Endothelial cell of umbilical vein (primary cell): ENCODE measurements at places on chromosomes 7 and 10. TPM values are rescaled to one million over a fixed set of nuclear protein-coding genes. Genes with fewer than 3 reads are reported as not detected.
A peak's percentile ranks its signal among the peaks of the same experiment; 100 is the strongest.

GRCh38 chr10:7320072-7320471, 90.8 kb downstream of the SFMBT2 start:
- H3K4me3 ChIP-seq: no peak overlapping the region
- H3K27ac ChIP-seq: no peak overlapping the region
- DNase-seq: no peak
- H3K4me1 ChIP-seq: no peaks in the 10 kb centered on the region

DNA sequence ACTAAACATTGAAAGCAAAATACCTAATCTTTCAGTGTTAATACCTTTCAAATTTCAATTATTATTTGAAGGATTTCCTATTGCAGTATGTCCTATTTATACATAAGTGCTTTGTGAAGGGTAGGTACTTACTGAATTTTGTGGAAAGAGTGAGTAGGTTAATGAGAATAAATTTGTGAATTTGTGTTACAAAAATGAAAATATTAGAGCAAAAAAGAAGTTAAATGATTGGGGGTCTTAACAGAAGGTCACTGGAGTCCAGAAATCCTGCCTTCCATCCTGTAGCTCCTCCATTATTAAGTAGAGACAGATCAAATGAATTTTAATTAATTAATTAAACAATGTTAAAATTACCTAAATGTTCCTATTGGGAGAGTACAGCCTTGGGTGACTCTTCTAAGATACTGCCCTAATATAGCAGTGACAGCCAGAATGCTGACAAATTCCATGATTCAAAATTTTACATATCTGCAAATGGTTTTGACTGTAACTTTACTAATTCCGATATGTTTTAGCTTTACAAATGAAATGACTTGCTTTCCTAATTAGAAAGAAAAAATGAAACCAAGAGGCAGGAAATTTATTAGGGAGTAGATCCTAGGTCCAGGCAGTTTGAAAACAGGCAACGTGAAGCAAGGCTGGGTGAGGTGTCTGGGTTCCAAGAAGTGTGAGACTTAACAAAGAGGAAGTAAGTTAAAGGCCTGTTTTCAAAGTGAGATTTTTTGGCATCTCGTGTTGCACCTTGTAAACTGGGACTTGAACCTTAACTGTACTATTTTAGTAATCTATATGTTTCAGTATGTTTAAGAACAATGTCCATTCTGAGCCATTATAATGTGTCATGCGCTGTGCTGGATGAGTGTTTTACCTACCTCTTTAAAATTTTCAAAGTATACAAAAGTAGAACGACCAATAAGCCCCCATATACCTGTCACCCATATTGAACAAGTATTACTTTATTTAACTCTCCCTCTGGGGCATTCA, 1.5 kb downstream of the PIK3CG start:
- H3K4me1 ChIP-seq: peaks cover 32% of the 10 kb centered on the region
- peak overlapping the region; percentile 80 for H3K4me3 ChIP-seq
- no peaks in the 10 kb centered on the region for H3K36me3 ChIP-seq
- peak; percentile 4 for DNase-seq
- H3K27ac ChIP-seq: no peak overlapping the region
- no peaks in the 10 kb centered on the region for H3K27me3 ChIP-seq

DNA sequence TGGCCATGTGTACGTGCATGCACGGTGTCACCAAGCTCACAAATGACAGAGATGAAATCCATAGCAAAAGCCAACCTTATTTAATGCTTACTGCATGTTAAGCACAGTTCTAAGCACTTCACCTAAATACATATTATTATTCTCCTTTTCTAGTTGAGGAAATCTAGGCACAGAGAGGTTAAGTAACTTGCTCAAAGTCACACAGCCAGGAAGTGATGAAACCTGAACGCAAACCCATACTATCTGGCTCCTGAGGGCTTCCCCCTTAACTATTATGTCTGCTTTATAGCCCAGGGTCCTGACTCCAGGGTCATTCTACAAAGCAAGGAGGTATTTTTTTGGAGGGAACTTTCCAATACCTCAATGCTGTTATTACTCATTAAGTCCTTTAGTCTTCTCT, 61.7 kb downstream of the GAD2 start:
- H3K4me1 ChIP-seq: no peaks in the 10 kb centered on the region
- no peaks in the 10 kb centered on the region for H3K36me3 ChIP-seq
- no peak overlapping the region for H3K27ac ChIP-seq
- no peak for DNase-seq

DNA sequence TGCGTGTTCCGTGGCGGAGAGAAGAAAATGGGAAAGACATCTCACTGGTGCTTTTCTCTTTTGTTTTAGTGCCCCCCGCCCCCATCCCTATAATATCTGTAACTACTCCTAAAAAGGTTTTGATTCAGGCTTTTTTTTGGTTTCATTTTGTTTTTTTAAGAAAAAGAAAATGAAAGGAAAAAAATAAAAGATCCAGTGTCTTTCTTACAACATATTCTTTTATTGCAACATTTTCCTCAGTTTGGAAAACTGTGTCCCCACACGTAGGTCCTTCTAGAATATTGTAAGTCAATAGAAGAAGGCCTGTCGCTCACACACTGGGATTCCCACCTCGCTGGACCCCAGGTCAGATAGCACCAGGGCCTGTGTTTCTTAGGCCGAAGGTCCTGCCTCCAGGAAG, 20.6 kb downstream of the AIFM2 start:
- peaks cover 6% of the 10 kb centered on the region for H3K4me1 ChIP-seq
- peaks cover 3% of the 10 kb centered on the region for H3K36me3 ChIP-seq
- H3K4me3 ChIP-seq: no peak overlapping the region

- no peak overlapping the region for H3K4me3 ChIP-seq
- DNase-seq: no peak
- H3K4me1 ChIP-seq: peaks cover 4% of the 10 kb centered on the region
Observed at GRCh38 chr7:38372290-38372689, 98.9 kb upstream of the TARP start.

IRF5 gene
- total RNA-seq: 0.31 and 1.5 TPM in 2 replicates

GARIN1A gene
- total RNA-seq: 2.1 and 3.6 TPM in 2 replicates

SHH gene
- 0.18 TPM in 1 of 2 replicates, not detected in the other for total RNA-seq

HOXA1 gene
- 1.5 and 2.4 TPM in 2 replicates for total RNA-seq

TRIM74 gene
- 0.58 TPM in 1 of 2 replicates, not detected in the other for total RNA-seq
